ENCODE measurements at places on chromosomes 16 and 17.

DNA sequence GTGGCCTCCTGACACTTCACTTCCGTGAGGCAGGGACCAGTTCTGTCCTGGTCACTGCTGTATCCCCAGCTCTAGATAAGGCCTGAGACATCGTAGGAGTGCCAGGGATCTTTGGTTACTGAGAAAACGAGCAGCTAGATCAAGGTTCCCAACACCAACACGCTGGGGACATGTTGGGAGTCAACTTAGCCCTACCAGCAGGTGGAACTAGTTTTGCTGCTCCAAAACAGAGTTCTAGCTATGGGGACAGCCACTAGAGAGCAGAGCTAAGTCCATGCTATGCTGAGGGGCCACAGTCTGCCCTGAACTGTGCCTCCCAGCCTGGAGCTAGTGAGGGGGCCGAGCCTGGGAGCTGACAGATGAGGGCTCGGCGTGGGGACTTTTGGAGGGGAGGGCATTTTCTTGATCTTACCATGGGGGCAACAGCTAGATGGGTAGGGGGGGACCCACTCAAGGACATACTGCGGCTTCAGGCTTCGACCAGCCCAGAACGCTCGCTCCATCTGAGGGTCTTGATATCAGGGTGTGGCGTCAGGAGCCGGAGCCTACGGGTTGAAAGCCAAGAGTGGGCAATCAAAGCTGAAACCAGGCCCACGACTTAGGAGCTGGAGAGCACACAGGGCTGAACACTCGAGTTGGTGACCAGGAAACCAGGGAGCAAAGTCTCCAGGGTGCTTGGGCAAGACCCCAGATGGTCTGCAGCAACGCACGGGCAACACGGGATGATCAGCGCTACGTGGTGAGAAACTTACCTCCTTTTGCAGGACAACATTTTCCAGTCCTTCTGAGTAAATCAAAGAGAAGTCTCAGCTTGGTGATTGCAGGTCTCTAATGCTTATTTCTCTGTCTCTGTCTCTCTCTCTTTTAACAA, 13.4 kb downstream of the SNX20 start:
- DNase-seq: no peak

DNA sequence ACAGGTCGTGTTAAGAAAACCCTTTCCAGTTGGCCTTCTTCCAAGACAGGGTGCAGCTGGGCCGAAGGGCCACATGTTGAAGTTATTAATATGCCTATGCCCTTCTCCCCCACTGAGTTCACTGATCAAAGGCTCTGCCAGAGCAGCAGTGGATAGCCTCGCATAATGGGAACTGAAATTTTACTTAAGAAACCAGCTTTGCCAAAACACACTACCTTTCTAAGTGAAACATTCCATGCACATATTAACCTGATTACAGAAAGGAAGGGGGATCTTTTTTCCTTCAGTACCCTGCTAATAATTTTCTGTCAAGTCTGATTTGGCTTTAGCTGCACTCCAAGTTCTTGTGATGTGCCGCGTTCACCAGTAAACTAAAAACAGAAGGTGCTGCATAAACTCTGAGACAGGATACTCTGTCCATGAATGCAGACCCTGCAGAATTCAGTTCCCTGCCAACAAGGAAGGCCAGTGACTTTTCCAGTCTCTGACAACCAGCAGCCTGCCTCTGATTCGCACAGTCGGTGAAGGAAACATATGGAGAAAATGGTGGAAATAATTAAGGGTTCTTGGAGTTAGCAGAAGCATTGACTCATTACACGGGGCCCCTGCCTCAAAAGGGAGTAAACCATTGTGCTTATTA, 283.8 kb downstream of the ZFHX3 start:
- no peak for DNase-seq

DNA sequence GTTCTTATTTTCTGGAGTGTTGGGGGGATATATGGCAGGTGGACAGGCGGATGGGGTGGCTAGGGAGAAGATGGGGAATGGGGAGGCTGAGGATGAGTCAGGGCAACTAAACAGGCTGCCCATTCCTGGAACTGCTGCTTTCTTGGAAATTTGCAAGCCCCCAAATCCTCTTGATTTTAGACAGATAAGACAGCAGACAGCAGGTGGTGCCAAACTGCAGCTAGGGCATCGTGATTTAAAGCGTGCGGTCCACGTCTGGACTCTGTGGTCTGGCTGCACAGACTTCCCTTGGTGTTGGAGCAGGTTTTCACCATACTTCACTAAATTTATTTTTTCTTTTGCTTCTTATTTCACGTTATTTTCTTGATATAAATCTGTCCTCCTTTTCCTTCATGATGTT, 10.9 kb upstream of the KRT24 start:
- no peak for DNase-seq

DNA sequence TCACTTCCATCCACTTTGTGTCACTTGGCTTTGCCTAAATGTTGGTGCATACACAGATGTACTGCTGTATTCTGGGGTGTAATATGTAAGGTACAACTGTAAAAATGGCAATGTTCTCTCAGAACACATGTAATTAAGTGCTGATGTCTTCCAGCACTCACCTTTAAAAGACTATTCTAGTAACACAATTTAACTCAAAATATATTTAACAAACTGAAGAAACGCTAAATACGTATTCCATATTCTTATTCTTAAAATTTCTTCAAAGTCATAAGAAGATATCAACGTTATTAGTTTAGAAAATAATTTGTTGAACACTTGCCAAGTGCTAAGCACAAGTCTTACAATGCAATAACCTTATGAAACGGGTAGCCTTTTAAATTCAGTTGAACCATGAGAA, 3.6 kb downstream of the CMC2 start:
- DNase-seq: no peak

DNA sequence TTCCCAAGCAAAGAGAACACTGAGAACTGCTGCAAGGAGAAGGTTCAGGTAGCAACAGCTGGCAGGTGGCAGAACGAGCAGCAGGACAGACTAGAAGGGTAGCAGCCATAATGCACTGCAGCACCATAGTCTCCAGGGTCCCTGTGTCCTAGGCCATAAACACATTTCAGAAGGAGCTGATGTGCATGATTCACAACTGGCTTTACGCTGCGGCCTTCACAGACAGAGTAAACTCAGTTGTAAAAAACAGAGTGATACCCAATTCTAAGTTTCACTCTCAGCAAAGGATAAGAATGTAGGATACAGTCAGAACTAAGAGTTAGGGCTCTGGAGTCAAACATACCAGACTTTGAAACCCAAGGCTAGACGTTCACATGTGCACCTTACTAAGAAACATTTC, 24.4 kb downstream of the ARHGAP17 start:
- no peak for DNase-seq
